Calu3 (cell line): ENCODE measurements at places on chromosomes 12 and 14.

GRCh38 chr12:666766-667308 lies 3.6 kb upstream of the NINJ2 start:
- DNase-seq: no peak

DNA sequence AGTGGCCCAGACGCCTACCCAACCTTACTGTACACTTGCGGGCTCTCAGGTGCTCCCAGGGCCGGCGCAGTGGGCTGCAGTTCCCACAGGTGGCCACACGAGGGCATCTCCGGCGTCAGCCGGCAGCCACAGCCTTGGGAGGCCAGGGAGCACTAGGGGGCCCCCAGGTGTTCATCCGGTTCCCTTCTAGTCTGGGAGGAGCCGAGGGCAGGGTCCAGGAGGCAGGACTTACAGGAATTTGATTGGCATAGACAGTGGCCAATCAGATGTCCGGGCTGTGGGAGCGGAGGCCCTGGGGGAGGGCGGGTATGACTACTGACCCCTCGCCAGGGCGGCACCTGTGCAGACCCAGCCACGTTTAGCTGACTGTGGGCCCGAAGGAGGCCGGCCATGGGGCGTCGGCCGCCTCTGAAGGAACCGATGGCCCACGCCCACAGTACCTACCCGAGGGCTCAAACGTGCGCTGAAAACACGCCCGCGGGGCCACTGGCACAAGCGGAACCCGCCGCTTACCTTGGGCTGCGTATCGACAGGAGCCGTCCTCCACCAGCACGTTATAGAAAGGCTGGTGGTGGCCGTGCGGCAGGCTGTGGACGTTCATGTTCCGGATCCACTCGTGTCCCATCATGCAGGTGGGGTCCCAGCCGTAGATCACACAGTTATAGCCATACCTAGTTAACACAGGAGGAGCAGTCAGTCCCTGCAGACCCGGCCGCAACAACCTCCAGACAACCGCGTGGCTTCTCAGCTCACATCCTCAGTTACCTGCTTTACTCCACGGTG lies 34.8 kb downstream of the FBXO21 start:
- peak; percentile 92 for DNase-seq

GRCh38 chr12:50820177-50820576 lies 22.5 kb upstream of the TMPRSS12 start:
- no peak for DNase-seq

- DNase-seq: no peak
Observed at GRCh38 chr12:67006610-67007009, 262.5 kb upstream of the CAND1 start.
